ENCODE measurements at places on chromosomes 7 and 10. TPM values are rescaled to one million over a fixed set of nuclear protein-coding genes. Genes with fewer than 3 reads are reported as not detected.

The H2BK1 gene
- total RNA-seq = 4.4 TPM

The ZNF789 gene
- 15.6 TPM for total RNA-seq

The TMEM270 gene
- not detected for total RNA-seq

DNA sequence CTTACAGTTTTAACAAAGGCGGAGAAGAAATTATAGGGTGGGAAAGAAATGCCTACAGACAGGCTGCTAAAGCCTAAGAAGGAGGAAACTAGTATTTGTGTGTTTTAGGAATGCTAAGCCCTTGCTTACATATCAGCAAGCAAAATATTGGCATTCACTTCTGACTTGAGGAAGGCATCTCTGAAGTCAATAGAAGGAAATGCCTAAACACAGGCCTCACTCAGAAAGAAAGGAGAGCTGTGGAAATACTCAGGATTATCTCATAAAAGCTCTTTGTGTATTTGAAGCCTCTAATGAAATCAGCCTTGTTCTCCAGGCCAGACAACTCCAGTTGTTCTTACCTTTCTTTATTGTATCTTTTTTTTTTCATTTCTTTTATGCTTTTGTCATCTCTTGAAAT lies 158.0 kb downstream of the AUTS2 start:
- DNase-seq = no peak

- no peak for DNase-seq
Observed at GRCh38 chr7:3404501-3404900, 103.4 kb downstream of the SDK1 start.

GRCh38 chr7:99379043-99379577 lies 4.6 kb downstream of the ARPC1B start:
- peak; percentile 77 for DNase-seq

- DNase-seq = no peak
Observed at GRCh38 chr10:5776136-5776880, 36.9 kb downstream of the GDI2 start.

DNA sequence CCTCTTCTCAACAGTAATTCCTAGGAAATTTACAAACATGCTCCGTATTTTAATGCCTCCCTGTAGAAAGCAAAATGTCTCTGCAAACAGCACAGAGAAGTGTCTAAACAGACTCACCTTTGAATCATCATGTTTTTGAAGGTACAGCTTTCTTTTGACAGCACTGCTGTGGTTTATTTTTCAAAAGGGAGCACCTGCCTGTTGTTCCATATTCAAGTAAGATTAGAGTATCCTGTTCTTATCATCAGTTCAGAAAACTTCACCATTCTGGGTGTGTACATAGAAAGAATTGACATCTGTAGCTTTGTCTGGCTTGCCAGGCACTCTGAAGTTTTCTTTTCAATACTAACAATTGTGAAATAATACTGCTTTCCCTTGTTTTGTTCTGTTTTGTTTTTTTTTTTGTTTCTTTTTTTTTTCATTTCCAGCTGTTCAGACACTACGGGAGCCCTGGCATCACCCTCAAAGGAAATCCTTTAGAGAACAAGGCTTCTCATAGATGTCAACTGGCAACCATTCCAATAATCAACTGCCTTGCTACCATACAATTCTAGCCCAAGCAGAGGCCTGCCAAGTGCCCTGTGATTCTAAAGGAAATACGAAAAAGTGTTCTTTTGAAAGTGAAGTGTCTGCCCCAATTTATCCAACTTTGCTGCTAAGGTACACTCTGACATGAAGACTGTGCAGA lies 275.9 kb downstream of the PRPF18 start:
- DNase-seq = no peak

DNA sequence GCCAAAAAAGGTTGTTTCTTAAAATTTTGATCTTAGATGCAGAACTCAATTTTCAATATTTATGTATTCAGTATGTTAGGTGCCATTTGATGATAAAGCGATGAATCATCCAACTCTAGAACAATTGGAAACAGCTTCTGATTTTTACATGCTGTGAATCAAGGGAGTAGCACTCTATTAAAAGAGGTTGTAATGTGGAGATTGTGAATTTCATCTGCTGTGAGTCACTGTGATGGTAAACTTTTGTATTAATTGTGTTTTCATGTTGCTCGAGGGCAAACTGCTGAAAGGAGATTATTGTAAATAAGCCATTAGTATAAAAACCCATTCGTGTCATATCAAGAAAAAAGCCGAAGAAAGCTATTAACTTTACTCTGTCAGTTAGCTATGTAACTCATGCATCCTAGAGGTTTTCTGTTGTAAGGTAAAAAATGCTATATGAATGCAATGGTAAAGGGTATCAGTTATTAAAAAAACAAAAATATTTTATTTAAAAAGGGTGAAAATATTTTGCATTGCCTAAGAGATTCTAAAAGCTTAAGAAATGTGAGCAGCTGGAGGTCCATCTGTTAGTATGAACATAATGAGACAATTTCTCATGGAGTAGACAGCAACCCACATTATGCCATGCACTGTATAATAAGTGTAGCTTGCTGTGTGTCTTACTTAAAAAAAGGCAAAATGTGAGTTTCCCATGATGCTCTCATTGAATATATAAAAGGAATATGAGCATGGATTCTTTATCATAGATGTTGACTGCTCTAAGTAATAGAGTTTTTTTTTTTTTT lies 511.0 kb upstream of the PCDH15 start:
- DNase-seq = no peak

DNA sequence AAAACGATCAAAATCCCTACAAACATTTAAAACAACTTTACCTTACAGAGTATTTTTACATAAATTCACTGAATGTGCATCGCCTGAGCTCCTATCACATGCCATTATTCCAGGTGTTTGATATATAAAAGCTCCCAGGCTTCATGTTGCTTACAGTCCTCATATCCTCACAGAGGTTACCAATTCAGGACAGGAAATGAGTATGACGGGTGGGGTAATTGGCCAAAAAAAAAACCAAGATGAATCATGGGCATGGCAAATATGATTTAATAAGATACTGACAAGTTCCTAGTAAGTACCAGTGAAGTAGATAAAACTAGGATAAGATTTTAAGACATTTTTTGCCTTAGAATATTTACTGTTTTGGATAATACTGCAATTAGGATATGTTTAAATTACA lies 135.8 kb downstream of the KMT2E start:
- no peak for DNase-seq

- DNase-seq = no peak
Observed at GRCh38 chr10:89683883-89684282, 17.5 kb upstream of the KIF20B start.

DNA sequence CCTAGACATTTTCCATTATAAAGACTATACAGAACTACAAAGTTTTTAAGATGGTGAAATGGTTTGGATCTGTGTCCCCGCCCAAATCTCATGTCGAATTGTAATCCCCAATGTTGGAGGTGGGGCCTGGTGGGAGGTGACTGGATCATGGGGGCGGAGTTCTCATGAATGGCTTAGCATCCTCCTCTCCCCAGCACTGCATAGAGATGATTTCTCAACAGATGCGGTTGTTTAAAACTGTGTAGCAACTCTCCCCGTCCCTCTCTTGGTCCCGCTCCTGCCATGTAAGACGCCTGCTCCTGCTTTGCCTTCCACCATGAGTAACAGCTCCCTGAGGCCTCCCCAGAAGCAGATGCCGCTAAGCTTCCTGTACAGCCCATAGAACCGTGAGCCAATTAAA lies 1.6 kb downstream of the FAM133B start:
- no peak for DNase-seq
